ENCODE measurements at places on chromosomes 1 and 21.

GRCh38 chr1:173052681-173053196, 2.0 kb upstream of the TNFSF18 start:
- DNase-seq, result no peak

DNA sequence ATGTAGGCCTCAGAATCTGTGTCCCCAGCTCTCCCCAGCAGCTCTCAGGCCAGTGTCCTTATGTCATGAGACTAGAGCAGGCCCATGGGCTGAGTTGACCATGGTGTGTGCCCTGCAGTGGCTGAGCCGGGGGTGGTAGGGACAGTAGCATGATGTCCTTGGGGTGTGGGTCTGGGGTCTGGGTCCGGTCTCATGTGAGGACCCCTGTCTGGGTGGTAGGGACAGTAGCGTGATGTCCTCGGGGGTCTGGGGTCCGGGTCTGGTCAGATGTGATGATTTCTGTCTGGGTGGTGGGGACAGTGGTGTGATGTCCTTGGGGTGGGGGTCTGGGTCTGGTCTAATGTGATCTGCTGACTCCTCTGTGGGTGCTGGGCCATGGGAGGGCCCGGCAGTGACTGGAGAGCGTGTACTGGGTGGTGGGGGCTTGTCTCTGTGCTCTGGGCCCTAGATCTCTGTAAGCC, 64.5 kb downstream of the OBSCN start:
- DNase-seq, result no peak

DNA sequence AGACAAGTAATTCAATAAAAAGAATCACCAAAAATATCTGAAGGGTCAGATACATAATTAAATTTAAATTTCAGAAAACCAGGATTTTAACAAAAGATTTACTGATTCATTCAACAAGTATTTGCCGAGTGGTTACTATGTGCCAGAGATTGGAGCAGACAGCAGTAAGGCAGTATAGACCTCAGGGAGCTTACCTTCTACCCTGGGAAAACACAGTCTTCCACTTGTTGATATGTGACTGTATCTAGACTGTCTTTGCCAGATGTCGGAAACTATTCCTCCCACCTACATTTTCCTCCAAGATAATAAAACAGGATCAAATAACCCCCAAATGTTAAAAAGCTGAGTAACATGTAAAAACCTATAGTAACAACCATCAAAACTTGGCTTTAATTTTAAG, 6.2 kb downstream of the HNRNPR start:
- no peak for DNase-seq

- DNase-seq, result no peak
Observed at GRCh38 chr1:211013346-211014240, 120.4 kb downstream of the KCNH1 start.

DNA sequence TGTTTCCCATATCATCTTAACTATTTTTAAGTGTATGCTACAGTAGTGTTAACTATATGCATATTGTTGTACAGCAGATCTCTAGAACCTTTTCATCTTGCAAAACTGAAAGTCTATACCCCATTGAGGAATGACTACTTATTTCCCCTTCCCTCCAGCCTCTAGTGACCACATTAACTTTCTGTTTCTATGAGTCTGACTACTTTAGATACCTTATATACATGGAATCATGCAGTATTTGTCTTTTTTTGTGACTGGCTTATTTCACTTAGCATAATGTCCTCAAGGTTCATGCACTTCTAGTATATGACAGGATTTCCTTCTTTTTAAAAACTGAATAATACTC, 96.5 kb upstream of the BTG3 start:
- no peak for DNase-seq

DNA sequence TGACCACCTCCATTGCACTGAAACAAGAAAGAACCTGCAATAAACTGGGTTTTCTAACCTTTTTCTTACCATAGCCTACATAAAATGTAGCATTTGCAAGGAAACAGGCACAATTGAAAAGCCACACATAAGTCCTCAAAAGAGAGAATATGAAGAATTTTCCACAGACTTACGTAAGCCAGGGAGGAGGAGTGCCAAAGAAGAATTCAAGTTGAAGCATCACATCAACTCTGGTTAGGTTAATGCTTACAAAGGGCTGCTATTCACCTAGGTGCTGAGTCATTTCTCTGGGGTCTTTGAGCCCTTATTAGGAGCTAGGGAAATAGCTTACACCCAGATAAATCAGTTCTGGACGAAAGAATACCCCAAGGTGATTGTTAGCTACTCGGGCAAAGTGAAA, 9.6 kb downstream of the OSCP1 start:
- no peak for DNase-seq
